ENCODE measurements at places on chromosomes 16 and 17.

DNA sequence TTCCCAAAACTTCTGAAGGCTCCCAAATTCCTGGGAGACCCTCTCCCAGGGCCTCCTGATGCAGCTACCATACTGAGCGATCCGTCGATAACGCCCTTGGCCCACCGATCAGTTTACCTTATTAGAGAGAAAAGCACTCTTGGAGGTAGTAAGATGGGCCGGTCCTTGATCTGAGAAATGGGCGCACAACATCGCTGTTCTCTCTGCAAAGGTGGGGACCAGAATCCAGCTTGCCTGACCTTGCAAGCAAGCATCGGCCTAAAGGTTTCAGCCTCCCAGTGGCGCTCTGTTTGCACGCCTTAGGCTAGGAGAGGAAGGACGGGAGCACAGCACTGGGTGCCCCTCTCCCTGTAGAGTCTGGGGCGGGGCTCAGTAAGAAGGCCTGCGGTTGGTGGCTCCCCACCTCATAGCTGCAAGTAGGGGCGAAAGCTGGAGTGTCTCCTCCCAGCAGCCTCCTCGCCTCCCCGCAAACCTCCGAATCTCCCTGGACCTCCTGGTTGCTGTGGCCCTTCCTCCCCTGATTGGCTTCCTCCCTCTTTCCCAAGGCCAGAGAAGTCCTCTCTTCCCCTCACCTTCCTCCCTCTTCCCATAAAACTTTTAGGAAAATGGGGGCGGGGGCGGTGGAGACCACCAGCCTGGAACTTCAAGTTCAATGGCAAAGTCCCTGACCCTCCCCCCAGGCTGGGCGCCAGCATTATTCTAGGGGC lies at the start of gene PRAC1:
Gene PRAC1 (minus strand): TSS at position 318 of the 707 bp plus-strand sequence. CDS start 126 bp downstream, at position 192.
- peaks cover 42% of the 10 kb centered on the region for H3K27me3 ChIP-seq
- H3K27ac ChIP-seq: no peak within 1 kb of the TSS
- H3K36me3 ChIP-seq: no peaks in the 10 kb centered on the region
- no peak within 1 kb of the TSS for H3K4me3 ChIP-seq

DNA sequence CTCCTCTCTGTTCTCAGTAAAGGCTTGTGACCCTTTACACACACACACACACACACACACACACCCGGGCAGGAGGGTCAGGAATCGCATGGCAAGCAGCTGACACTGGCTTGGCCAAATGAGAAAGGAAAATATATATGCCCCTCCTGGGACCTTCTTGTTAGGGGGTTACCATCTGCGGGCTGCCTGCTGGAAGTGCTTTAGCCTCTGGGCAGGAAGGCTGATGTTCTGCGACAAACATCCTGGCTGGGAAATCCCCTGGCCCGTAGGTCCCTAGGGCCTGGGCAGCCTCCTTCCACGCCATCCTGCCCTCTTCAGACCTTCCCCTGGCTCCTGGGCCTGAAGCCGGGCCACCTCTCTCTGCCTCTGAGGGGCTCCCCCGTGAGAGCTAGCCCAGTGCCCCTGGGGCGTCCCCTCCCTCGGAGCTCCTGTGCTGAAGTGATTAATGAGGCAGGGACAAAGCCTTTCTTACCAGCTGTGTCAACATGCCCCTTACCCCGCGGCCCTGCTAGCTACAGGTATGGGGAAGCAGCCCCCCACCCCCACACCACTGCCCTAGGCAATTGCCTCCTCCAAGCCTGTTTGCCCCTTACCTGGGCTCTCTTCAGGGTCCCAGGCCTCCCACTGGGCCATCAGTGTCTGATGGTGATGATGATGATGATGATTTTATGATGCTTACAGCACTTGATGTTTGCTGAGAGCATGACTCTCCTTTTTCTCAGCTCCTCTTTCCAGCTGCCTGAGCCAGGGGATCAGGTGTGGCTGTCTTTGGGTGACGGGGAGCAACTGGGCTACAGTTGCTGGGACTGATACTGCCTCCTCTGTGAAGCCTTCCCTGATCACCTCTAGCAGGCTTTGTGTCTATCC lies 32.8 kb upstream of the ETV4 start:
- H3K4me3 ChIP-seq: no peak overlapping the region
- H3K27me3 ChIP-seq: no peaks in the 10 kb centered on the region
- no peak for DNase-seq
- H3K4me1 ChIP-seq: peaks cover 6% of the 10 kb centered on the region

GRCh38 chr16:72921106-72921505 lies 126.8 kb downstream of the ZFHX3 start:
- peaks cover 2% of the 10 kb centered on the region for H3K27me3 ChIP-seq
- H3K4me1 ChIP-seq: no peaks in the 10 kb centered on the region
- H3K27ac ChIP-seq: no peak overlapping the region
- no peak overlapping the region for H3K4me3 ChIP-seq

DNA sequence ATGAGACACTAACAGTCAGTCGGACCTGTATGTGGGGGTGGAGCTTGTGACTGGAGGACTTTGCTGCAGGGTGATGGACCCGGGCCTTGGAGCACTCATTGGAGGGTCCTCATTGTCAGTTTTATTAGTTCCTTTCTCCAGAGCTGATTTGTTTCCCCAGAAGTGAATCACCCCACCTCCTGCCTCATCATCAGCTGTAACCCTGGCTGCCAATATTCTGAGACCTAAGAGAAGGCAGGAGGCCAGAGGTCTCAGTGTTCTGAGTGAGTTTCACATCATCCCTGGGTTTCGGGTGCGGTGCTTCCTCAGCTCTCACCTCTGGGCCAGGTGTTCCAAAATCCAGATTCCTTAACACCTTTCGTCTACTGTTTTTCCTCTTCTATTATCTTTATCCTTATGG lies 49.9 kb upstream of the KIFC3 start:
- H3K4me3 ChIP-seq: no peak overlapping the region
- no peaks in the 10 kb centered on the region for H3K4me1 ChIP-seq
- no peaks in the 10 kb centered on the region for H3K27me3 ChIP-seq
- no peak overlapping the region for H3K27ac ChIP-seq

GRCh38 chr17:65403626-65404025 lies 157.8 kb downstream of the AXIN2 start:
- no peak overlapping the region for H3K27ac ChIP-seq
- H3K27me3 ChIP-seq: no peaks in the 10 kb centered on the region
- no peak overlapping the region for H3K4me3 ChIP-seq
- H3K36me3 ChIP-seq: no peaks in the 10 kb centered on the region

DNA sequence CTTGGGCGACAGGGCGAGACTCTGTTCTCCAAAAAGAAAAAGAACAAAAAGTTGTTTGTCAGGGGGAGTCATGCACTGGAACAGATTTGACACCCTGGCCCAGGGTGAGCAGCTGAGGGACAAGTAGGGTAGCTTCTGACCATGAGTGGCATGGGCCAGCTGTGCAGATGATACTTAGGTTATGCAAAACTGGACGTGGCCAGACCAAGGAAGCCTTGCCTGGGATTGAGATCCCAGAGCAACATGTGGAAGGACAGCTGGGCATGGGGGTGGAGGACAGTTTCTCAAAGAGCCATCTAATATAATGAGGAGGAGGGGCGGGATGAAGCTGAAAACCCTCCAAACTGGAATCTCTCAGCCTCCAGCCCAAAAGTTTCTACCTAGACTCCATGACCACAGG lies 19.6 kb upstream of the SLC35B1 start:
- peaks cover 69% of the 10 kb centered on the region for H3K36me3 ChIP-seq
- H3K27me3 ChIP-seq: no peaks in the 10 kb centered on the region
- peaks cover 21% of the 10 kb centered on the region for H3K4me1 ChIP-seq
- no peak overlapping the region for H3K27ac ChIP-seq

GRCh38 chr16:80946481-80946880 lies 60.2 kb downstream of the CMC2 start:
- no peak for DNase-seq
- no peaks in the 10 kb centered on the region for H3K36me3 ChIP-seq
- no peaks in the 10 kb centered on the region for H3K4me1 ChIP-seq
- no peaks in the 10 kb centered on the region for H3K27me3 ChIP-seq
- no peak overlapping the region for H3K4me3 ChIP-seq

DNA sequence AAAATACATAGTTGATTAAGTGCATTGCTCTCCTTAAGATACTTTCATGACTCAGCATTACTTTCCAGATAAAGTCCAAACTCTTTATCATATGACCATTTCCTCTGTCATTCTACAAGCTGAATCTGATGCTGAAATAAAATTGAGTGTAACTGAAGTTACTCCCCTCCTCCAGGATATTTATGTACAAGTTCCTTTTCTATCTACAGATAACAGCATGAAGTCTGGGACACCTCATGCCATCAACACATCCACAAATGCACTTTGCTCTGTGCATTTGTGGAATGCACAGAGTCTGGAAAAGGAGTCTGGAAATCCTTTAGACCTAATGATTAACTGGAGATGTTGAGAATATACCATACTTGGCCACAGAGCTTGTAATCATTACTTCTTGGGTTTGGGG lies 60.5 kb downstream of the ACSM2B start:
- no peaks in the 10 kb centered on the region for H3K36me3 ChIP-seq
- no peak overlapping the region for H3K27ac ChIP-seq
- DNase-seq: no peak
- no peaks in the 10 kb centered on the region for H3K4me1 ChIP-seq

GRCh38 chr17:38786372-38786771 lies 13.0 kb downstream of the PIP4K2B start:
- H3K4me1 ChIP-seq: no peaks in the 10 kb centered on the region
- H3K36me3 ChIP-seq: peaks cover 36% of the 10 kb centered on the region
- no peak overlapping the region for H3K4me3 ChIP-seq
- no peaks in the 10 kb centered on the region for H3K27me3 ChIP-seq
- H3K27ac ChIP-seq: no peak overlapping the region

DNA sequence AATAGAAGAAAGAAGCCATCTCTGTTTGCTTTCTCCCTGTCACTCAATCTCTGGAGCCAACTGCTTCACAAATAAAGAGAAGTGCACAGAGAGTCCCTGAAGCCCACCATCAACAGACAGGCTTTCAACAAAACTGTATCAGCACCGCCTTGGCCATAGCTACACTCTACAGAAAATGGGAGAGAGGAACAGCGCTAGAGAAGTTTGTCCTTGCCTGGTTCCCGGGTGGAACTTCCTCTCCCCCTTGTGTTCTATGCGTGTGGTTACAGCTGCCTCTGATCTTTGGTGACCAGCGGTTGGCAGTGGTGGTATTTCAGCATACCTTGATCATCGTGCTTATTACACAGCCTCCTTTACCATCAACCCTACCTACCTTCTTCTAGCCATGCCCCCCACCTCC lies 91.4 kb upstream of the CCL2 start:
- H3K27me3 ChIP-seq: no peaks in the 10 kb centered on the region
- H3K36me3 ChIP-seq: no peaks in the 10 kb centered on the region
- no peak for DNase-seq
- no peak overlapping the region for H3K27ac ChIP-seq
- H3K4me3 ChIP-seq: no peak overlapping the region
- no peaks in the 10 kb centered on the region for H3K4me1 ChIP-seq

- no peaks in the 10 kb centered on the region for H3K36me3 ChIP-seq
- H3K4me1 ChIP-seq: no peaks in the 10 kb centered on the region
- H3K4me3 ChIP-seq: no peak overlapping the region
- no peak overlapping the region for H3K27ac ChIP-seq
- no peaks in the 10 kb centered on the region for H3K27me3 ChIP-seq
These were observed 9.7 kb upstream of the ALOX15B start for GRCh38 chr17:8029121-8029520.

- H3K4me1 ChIP-seq: no peaks in the 10 kb centered on the region
- DNase-seq: no peak
- H3K27me3 ChIP-seq: no peaks in the 10 kb centered on the region
These were observed 25.2 kb upstream of the PHB1 start for GRCh38 chr17:49439673-49440571.

- no peak overlapping the region for H3K4me3 ChIP-seq
- H3K27me3 ChIP-seq: no peaks in the 10 kb centered on the region
- no peak overlapping the region for H3K27ac ChIP-seq
- H3K4me1 ChIP-seq: peaks cover 15% of the 10 kb centered on the region
- no peak for DNase-seq
These were observed 235.1 kb downstream of the PRKCA start for GRCh38 chr17:66537502-66537901.

DNA sequence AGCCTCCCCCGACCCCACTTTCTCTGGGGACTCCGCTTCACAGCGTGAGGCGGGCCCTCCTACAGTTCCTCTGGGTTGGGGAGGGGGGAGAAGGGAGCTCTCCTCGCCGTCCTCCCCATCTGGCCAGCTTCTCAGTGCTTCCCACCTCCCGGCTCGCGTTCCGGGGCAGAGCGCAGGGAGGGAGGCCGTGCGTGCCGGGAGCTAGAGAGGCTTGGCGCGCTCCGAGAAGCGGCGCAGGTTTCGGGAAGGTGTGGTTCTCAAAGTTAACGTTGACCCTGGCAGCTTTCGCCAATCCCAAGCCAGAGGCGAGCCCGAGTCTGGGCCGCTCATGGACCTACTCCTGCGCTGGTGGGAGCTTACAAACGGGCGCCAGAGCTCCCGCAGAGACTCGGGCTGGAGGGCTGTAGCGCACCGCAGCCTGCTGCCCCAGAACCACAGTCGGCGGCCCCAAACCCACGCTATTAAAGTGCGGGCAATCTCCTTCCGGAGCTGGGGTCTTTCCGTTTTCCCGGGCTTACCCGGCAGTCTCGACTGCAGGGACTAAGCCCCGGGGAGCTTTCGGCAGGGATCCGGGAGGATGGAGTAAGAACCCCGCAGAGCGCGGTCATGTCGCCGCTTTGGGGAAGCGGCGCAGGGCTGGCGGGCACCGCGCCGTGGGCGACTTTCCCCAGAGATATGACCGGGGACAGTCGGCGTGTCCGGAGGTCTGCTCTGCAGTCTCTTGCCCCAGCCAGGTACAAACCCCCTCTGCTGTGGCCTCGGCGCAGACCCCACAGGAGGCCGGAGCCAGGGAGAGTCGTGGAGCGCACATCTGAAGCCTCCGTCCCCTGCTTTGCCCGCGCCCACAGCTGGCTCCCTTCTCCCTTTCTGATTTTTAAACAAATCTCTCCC lies 787 bp downstream of the CDH11 start:
- H3K27ac ChIP-seq: no peak overlapping the region
- DNase-seq: no peak
- no peaks in the 10 kb centered on the region for H3K36me3 ChIP-seq
- H3K4me3 ChIP-seq: no peak overlapping the region
- H3K4me1 ChIP-seq: no peaks in the 10 kb centered on the region
- no peaks in the 10 kb centered on the region for H3K27me3 ChIP-seq

- no peaks in the 10 kb centered on the region for H3K27me3 ChIP-seq
- H3K27ac ChIP-seq: no peak overlapping the region
- no peak for DNase-seq
- no peak overlapping the region for H3K4me3 ChIP-seq
These were observed 172.1 kb downstream of the RBFOX3 start for GRCh38 chr17:79438546-79439334.

DNA sequence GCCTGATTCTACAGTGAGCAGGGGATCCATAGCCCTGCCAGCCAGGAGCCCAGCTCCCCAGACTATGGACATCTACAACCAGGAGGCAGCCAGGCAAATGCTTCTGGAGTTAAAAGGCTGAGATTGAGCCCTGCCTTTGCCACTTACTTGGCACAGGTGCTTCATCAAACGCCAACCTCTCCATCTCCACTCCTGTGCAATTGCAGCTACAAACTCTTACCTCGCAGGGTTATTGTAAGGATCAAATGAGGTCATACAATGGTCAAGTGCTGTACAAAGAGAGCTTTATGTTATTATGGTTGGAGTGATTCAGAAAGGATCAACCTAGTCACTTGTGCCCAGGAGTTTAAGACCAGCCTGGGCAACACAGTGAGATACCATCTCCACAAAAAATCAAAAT lies 9.8 kb upstream of the MYO18A start:
- no peaks in the 10 kb centered on the region for H3K27me3 ChIP-seq
- H3K4me1 ChIP-seq: no peaks in the 10 kb centered on the region
- no peak overlapping the region for H3K27ac ChIP-seq
- H3K4me3 ChIP-seq: no peak overlapping the region
- H3K36me3 ChIP-seq: no peaks in the 10 kb centered on the region

GRCh38 chr16:68251832-68252231 lies 6.7 kb downstream of the PLA2G15 start:
- H3K27me3 ChIP-seq: no peaks in the 10 kb centered on the region
- no peaks in the 10 kb centered on the region for H3K4me1 ChIP-seq
- H3K36me3 ChIP-seq: no peaks in the 10 kb centered on the region

Data from naive thymus-derived CD4-positive, alpha-beta T cell (primary cell).